WTC11 (cell line): ENCODE measurements at places on chromosomes 6 and 20. TPM values are rescaled to one million over a fixed set of nuclear protein-coding genes. Genes with fewer than 3 reads are reported as not detected.

GRCh38 chr6:35354361-35355135, 12.2 kb downstream of the PPARD start:
- H3K4me3 ChIP-seq, result no peak overlapping the region
- H3K27me3 ChIP-seq, result no peaks in the 10 kb centered on the region
- peaks cover 2% of the 10 kb centered on the region for H3K4me1 ChIP-seq
- no peak overlapping the region for H3K27ac ChIP-seq
- no peak for DNase-seq
- H3K36me3 ChIP-seq, result peaks cover 49% of the 10 kb centered on the region

- no peak for DNase-seq
- no peaks in the 10 kb centered on the region for H3K27me3 ChIP-seq
- H3K36me3 ChIP-seq, result no peaks in the 10 kb centered on the region
- H3K4me3 ChIP-seq, result no peak overlapping the region
- H3K27ac ChIP-seq, result no peak overlapping the region
Observed at GRCh38 chr20:15576411-15576810, 996.8 kb downstream of the KIF16B start.

The PACRG gene
- total RNA-seq, result 0.44 TPM in 2 of 3 replicates, not detected in the other

The PPP1R16B gene
- 8.1 to 12.0 TPM (median 8.2 TPM) in 3 replicates for total RNA-seq

DNA sequence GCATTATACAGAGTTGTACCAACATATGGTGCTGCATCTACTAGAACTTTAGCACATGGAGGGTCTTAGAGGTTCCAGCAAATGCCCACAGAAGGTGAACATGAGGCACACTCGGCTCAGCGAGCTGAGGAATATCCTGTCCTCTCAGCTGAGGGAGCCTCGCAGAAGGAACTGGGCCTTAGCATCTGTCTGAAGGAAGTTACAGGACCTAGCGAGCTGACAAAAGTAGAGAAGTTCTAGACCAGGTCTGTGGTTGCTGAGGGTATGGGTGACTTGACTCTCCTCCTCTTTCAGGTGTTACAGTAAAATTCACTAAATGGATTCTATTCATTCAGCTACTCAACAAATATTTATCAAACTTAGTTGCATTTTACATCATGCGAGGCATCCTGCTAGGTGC, 157.2 kb downstream of the ZDHHC14 start:
- peaks cover 45% of the 10 kb centered on the region for H3K4me1 ChIP-seq
- no peak for DNase-seq
- H3K4me3 ChIP-seq, result no peak overlapping the region
- no peaks in the 10 kb centered on the region for H3K27me3 ChIP-seq
- H3K36me3 ChIP-seq, result no peaks in the 10 kb centered on the region

DNA sequence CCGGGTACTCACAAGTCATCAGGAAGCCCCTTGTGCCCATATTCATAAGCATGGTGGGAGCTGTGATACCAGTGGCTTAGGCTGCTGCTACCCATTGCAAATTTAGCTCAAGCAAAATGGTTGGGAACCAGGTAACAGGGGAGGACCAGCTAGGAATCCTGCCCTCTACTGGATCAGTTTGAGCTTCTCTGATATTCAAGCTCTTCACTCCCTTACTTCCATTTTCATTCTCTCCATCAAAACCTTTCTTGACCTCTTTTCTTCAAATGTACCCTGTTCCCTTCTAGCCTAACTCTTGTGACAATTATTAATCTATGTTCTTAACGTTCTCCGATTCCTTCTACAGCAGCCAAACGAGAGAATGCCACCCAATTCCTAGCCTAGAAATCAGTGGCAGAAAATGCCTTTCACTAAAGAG, 9.7 kb downstream of the NOL7 start:
- no peaks in the 10 kb centered on the region for H3K27me3 ChIP-seq
- H3K4me3 ChIP-seq, result no peak overlapping the region
- peaks cover 5% of the 10 kb centered on the region for H3K4me1 ChIP-seq
- H3K27ac ChIP-seq, result peak overlapping the region; percentile 32
- peak; percentile 19 for DNase-seq

The FAM83C gene
- total RNA-seq, result not detected in 3 replicates
